Heart right ventricle (tissue), 16 donors: ENCODE measurements at places on chromosomes 12 and 14. TPM values are rescaled to one million over a fixed set of nuclear protein-coding genes. Genes with fewer than 3 reads are reported as not detected.

- H3K4me1 ChIP-seq, result no peaks in the 10 kb centered on the region
- no peak overlapping the region for H3K4me3 ChIP-seq
- no peaks in the 10 kb centered on the region for H3K36me3 ChIP-seq
- no peaks in the 10 kb centered on the region for H3K27me3 ChIP-seq
Observed at GRCh38 chr12:94469522-94469921, 9.9 kb upstream of the CEP83 start.

DNA sequence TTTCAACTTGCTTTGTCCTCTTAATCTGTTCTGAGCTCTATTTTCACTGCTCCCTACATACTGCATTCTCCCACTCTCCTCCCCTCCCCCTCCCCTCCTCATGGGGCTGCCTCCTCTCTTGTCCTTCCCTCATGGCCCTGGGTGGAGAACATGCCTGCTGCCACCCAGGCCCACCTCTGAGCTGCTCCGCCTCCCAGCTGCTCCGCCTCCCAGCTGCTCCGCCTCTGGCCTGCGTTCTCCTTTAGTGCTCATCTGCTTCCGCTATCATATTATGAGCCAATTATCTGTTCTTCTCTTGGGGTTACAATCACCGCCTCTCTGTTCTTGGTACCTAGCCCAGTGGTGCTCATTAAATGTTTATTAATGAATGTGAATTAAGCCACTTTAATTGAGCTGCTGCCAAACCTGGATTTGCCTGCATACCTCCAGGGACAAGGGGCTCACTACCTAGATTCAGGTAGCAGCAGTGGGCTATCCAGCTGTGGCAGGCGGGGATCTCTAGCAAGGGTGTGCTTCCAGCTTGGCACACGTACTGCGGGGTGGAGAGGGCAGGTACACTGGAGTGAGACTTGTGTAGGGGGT lies 32.0 kb upstream of the FAM181A start:
- no peak overlapping the region for H3K27ac ChIP-seq
- H3K36me3 ChIP-seq, result no peaks in the 10 kb centered on the region
- peaks cover 8% of the 10 kb centered on the region for H3K27me3 ChIP-seq
- H3K4me1 ChIP-seq, result no peaks in the 10 kb centered on the region

The PAPLN gene
- total RNA-seq, result 0.67 TPM

The NKX2-8 gene
- not detected for total RNA-seq

The RERG gene
- total RNA-seq, result 2.4 TPM

The NTS gene
- not detected for total RNA-seq

DNA sequence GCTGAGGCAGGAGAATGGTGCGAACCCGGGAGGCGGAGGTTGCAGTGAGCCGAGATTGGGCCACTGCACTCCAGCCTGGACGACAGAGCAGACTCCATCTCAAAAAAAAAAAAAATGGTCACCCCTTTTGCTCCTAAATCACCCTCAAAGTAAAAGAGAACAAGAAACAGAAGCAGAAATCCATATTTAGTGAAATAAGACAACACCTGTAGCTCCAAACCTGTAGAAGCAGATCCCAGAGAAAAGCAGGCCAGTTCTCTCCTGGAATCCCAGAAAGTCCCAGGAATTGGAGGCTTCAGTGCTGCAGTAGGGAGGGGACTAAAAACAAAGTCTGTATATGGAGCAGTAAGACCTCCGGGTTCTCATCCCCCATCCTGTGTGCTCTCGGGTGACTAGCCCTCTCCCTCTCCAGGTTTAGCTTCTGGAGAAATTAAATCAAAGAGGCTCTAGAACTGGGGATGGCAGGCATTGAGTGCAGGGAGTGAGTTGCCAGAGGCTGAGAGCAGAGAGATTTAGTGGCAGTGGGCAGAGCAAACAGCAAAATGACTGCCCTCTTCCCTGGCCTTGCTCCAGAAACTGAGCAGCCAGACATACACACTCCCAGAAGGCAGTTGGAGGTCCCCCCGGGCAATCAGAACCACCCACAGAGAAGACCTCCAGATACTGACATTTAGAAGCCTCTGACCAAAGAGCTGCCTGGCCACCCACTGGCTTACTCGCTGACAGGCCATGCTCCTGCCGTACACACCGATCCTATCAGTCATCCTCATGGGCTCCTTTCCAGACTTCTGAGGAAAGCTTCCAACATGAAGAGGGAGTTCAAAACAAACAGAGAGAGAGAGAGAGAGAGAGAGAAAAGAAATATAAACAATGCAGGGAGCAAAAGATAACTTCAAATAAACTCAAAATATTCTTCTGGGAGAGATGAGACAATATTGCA lies 6.3 kb upstream of the MLXIP start:
- DNase-seq, result peak; percentile 80
- H3K4me1 ChIP-seq, result peaks cover 27% of the 10 kb centered on the region
- no peak overlapping the region for H3K4me3 ChIP-seq

The PPP1CC gene
- 232 TPM for total RNA-seq

- peak; percentile 41 for DNase-seq
- peak overlapping the region; percentile 57 for H3K4me3 ChIP-seq
Observed at GRCh38 chr14:105087963-105088811, 23.0 kb upstream of the GPR132 start.
